Urothelium cell line (cell line): ENCODE measurements at places on chromosomes 4 and X.

DNA sequence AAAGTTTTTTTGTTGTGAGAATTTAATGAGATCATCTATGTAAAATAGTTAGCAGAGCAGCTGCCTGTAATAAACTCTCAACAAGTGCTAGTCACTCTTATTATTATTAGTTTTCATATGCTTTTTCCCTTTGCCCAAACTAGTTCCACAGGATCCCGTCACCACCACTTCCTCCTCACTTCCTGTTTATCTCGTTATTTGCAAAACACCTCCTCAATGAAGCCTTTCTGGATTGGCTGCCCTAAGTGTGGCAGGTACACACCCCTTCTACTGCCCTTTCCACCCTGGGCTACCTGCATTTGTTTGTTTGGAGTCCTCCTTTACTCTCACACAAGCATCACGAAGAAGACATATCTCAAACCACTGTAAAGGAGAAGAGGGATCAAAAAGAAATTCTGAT, 54.4 kb upstream of the KLF3 start:
- DNase-seq: no peak

DNA sequence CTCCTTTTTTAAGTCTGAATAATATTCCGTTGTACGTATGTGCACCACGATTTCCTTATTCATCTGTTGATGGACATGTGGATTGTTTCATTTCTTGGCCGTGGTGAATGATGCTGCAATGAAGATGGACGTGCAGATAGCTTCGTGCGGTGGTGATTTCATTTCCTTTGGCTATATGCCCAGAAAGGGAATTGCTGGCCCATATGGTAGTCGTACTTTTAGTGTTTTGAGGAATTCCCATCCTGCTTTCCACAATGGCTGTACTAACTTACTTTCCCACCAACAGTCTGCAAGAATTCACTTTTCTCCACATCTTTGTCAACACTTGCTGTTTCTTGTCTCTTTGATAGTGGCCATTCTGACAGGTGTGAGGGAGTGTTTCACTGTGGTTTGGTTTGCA, 12.8 kb downstream of the ZFP42 start:
- DNase-seq: peak; percentile 66

GRCh38 chr4:7719354-7720174, 220.1 kb downstream of the AFAP1 start:
- peak; percentile 75 for DNase-seq

GRCh38 chrX:40506201-40506985, 74.4 kb upstream of the ATP6AP2 start:
- no peak for DNase-seq

GRCh38 chr4:164819366-164819765, 57.6 kb upstream of the APELA start:
- no peak for DNase-seq

- peak; percentile 46 for DNase-seq
Measured at GRCh38 chrX:70033348-70034051, 16.2 kb downstream of the AWAT2 start.

GRCh38 chr4:78528327-78528726, 23.2 kb upstream of the ANXA3 start:
- no peak for DNase-seq

DNA sequence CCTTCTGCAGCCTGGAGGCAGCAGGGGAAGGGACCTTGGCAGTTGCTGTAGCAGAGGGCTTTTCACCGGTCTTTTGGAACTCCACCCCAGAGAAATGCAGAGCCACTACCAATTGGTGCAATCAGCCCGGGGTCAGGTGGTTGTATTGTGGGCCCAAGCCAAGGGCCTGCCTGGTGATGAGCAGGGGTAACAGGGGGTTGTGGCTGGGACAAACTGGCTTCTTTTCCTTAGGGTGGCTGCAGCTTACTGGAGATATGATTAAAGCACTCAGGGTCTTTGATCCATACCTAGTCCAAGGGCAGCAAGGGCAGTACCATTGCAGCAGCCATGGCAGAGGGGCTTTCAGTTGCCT, 28.1 kb downstream of the ENPEP start:
- DNase-seq: no peak

DNA sequence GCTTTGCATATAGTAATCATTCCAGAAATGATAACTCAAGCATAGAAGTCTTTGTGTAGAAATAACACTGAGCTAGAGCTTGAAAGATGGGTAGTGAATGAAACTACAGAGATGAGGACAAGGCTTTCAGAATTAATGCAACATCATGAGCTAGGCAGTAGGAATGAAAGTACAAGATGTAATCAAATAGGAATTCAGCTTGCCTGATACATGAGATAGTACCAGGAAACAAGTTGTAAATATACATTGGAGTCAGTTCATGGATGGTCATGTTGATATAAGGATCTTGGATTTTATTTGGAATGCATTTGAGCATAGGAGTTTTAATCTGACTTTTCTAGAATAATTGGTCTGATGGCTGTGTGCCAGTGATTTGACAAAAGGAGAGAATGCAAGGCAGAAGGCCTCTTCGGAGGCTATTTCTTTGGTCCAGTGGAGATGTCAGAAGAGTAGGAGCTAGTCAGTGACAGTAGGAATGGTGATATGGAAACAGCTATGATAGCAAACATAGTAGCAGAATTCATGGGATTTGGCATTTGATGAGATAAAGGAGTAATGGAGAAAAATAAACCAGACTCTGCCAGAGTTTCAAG, 206.4 kb upstream of the PACRGL start:
- DNase-seq: no peak

DNA sequence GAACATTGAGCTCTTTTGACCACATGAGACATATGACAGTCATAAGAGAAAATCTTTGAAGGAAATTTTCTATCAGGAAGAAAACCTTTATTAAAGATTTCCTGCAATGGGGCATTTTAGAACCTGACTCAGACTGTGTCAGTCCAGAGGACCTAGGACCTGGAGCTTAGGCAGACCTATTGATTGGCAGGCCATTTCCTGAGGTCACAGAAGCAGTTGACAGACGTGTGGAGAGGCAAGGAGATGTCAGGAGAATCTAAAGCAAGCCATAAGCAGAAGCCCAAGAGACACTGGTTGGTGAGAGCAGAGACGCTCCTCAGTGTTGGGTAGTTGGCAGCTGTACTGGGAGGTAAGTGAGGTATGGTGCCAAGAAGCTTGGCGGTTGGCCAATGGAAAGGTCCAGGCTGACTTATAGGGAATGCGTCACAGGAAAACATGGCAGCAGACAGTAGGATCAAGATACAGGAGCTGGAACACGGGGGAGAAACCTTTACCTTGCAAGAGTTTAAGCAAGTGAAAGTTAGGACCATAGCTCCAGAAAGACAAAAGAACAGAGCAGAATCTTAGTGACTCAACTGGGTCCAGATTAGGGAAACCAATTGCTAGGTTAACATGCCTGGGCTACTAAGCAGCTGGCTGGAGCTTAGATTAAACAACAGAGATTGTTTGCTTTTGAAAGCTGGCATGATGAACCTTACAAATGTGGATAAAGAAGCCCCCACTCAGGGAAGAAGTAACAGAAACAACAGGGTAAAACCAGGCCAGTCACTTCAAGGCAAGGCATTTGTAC, 18.6 kb downstream of the PALLD start:
- DNase-seq: no peak

- no peak for DNase-seq
Measured at GRCh38 chr4:155667222-155667567, 547 bp downstream of the GUCY1A1 start.

DNA sequence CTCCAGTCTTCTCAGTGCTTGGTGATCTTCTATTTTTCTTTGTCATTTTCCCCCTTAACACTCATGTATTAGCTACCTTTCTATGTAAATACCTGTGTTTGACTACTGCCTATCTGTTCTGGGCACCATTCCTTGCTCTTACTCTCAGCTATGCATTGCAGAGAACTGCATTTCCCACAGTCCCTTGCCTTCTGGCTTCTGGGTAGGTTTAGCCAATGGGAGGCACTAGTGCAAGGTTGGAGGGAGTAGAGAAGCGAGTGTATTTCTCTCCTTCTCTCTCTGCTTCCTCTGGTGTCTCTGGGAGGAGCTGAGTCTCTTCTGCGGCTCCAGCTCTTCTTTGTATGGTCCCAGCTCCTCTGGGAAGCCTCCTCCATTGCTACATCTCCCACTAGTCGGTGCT, 50.5 kb downstream of the CWH43 start:
- no peak for DNase-seq

DNA sequence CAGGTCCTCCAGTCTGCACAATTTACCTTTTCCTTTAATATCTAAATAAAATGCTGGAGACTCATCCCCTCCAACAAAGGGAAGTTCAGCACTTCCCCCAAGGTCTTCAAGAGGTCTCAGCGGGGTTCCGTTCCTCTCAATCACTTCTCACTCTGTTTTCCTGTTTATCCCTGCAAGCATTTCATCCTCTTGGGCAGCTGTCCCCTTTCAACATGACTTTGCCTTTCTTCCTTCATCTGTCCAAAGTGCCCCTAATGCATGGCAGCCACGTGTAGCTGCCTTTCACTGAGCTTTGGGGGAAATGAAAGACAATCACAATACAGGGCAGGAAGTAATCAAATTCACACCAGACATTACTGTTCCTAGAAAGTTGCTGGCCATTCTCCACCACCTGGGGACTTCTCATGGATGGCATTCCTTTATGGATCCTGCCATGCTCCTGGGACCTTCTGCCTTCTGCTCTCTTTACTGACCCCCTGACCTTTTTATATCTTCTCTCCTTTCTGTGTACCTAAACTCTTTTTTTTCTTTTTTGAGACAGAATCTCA, 79.7 kb upstream of the USP9X start:
- DNase-seq: no peak

- peak; percentile 27 for DNase-seq
Measured at GRCh38 chr4:161767116-161767515, 396.7 kb downstream of the FSTL5 start.

DNA sequence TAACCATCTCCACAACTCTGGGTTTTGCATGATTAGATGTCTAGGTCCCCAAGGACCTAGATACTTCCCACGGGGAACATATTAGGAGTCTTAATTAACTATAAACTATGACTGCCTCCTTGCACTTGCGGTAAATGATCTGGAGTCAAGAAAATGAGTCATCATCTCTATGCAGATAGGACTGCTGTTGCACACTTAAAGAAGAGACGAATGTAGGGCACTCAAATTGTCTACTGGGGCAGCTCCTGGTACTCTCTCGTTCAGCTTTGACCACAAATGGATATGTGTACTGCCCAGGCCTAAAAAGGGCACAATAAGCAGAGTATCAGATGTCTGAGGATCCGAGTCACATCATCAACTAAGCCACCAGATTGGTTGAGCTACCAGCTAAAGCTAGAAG, 1783.4 kb upstream of the AGA start:
- peak; percentile 13 for DNase-seq

- DNase-seq: peak; percentile 48
Measured at GRCh38 chrX:15269618-15270521, at the start of gene ASB9. Gene ASB9 (minus strand): TSS chrX:15270083. CDS start chrX:15269874, 209 bp downstream.

DNA sequence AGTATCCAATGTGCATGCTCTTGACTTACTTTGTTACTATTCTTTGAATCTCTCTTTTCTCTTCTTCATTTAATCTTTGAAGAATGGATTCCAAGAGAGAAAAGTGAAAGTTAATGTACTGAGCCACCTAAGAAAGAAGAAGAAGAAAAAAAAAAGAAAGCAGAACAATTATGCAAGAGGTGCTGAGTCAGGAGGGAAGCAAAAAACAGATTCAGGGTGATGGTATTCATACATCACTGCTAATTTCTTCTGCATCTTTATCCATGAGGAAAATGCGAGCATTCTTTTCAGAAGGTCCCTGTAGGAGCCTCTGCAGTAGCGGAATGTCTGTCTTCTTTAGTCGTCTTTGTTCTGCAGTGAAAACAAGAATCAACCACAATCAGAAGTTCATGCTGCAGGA, 43.9 kb downstream of the RASSF6 start:
- DNase-seq: no peak

DNA sequence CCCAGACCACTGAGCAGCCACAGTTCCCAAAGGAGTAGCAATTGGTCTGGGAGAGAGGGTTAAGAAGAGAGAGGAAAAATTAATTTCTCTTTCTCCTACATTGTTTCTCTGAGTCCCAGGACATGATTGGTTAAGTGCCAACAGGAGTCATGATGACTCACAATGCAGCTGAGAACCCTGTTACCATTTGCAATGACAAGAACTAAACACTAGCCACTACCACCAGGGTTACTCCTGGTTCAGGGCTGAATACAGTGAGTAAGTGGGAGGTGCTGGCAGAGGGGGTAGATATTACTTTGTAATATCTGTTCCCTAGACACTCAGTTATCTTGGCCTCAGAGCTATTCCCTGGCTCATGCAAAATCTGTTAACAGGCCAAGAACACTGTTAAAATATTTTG, 18.0 kb downstream of the ETDC start:
- DNase-seq: peak; percentile 2

DNA sequence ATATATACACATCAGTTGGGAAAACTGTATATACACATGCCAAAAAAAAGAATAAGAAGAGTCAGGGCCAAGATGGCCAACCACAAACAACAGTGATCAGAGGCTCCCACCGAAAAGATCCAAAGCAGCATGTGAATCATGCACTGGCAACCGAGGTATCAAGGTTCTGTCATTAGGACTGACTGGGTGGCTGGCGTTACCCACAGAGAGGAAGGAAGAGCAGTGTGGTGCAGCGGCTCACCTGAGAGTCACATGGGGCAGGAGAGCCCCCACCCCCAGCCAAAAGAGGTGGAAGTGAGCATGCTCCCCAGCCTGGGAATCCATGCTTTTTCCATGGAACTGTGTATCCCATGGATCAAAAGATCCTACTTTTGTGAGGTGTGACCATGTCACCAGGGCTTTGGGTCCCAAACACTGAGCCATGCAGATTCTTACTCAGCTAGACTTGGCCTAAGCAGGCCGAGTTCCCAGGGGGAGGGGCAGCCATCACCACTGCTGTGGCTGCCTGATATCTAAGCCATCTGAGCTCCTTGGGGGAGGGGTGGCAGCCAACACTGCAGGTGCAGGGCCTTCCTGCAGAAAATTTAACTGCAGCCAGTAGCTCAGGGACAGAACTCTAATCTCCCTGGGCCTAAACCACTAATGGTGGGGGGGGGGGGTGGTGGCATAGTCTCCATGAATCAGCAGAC, 52.8 kb downstream of the P2RY10 start:
- DNase-seq: no peak

- no peak for DNase-seq
Measured at GRCh38 chr4:143531380-143531779, 17.9 kb downstream of the SMARCA5 start.

DNA sequence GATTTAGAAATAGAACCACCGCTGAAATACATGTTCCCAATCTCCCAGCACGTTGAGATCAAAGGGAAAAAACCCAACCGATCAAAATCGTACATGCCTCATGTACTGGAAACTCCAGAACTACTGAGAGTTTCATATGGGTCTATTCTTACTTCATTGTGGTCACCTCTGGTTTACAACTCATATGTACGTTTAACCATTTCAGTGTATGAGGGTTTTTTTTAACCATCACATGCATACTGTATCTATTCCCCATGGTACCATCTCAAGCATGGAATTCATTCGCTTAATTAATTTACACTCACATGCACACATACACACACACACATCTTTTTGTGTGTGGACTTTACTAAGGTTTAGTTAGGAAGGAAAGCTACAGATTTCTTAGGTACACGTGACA, 46.0 kb upstream of the CLNK start:
- no peak for DNase-seq

GRCh38 chr4:5921981-5922380, 29.1 kb upstream of the CRMP1 start:
- DNase-seq: no peak

- no peak for DNase-seq
Measured at GRCh38 chrX:118595501-118596042, 100.0 kb downstream of the DOCK11 start.

GRCh38 chrX:41655631-41656030, 33.1 kb upstream of the GPR34 start:
- no peak for DNase-seq
